ENCODE measurements at places on chromosomes 5 and 9. TPM values are rescaled to one million over a fixed set of nuclear protein-coding genes. Genes with fewer than 3 reads are reported as not detected.

DND1 gene
- polyA plus RNA-seq: 0.17 TPM

DNA sequence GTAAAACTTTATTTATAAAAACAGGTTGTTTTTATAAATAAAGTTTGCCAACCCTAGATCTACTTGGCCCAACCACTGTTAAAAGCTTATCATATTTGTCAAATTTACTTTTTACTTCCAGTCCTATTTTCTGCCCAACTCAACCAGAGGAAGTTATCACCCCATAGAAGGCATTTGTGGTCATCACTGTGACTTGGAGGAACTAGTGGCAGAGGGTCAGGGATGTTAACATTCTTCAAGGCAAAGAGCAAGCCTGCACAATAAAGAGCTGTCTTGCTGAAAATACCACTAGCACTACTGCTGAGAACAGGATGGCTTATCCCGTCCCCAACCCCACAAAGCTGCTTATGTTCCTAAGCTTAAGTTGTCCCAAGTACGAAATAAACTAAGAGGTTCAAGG lies 22.3 kb downstream of the TTC33 start:
- no peak for DNase-seq

DNA sequence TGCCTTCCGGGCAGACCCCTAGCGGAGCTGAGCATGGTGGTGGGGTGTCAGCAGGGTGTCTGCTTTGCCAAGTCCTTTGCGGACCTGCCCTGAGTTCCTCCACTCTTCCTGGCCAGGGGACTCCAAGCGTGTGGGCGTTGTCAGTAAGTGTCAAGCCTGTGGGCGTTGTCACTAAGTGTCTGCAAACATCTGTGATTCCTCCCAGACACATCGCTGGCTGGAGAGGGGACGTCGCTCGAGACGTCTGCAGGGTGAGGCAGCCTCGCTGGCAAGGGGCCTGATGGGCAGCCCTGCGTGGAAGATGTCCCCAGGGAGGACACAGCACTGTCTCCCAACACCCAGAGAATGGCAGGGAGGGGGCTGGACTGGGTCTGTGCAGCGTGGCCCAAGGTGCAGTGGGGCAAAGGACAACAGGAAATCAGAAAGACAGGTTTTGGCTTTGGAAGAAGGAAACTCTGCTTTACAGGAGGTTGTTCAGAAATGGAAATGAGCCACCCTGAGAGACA lies 28.8 kb downstream of the ADAMTSL2 start:
- no peak for DNase-seq

GRCh38 chr5:44278469-44278868 lies 110.8 kb downstream of the FGF10 start:
- DNase-seq: no peak

SLC4A9 gene
- not detected for polyA plus RNA-seq

- DNase-seq: no peak
Measured at GRCh38 chr9:76882686-76883085, 23.2 kb downstream of the PRUNE2 start.

DNA sequence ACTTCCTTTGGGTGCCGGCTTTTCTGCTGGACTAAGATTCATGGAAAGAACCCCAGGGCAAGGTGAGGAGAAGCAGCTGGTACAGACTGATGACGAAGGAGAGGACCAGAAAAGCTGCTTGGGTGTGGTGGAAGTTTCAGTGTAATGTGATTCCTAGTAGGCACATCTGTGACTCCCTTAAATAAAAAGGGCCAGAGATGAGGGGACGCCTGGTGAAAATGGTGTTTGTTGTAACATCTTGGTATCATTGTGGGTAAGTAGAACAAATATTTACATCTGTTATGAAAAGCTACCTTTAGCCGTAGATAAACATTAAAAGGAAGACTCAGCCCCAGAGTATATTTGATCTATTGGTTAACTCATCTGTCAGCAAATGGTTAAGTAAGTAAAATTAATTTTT lies 33.8 kb downstream of the OTULINL start:
- no peak for DNase-seq

GRCh38 chr9:117178596-117179375 lies 236.1 kb downstream of the ASTN2 start:
- DNase-seq: no peak

DNA sequence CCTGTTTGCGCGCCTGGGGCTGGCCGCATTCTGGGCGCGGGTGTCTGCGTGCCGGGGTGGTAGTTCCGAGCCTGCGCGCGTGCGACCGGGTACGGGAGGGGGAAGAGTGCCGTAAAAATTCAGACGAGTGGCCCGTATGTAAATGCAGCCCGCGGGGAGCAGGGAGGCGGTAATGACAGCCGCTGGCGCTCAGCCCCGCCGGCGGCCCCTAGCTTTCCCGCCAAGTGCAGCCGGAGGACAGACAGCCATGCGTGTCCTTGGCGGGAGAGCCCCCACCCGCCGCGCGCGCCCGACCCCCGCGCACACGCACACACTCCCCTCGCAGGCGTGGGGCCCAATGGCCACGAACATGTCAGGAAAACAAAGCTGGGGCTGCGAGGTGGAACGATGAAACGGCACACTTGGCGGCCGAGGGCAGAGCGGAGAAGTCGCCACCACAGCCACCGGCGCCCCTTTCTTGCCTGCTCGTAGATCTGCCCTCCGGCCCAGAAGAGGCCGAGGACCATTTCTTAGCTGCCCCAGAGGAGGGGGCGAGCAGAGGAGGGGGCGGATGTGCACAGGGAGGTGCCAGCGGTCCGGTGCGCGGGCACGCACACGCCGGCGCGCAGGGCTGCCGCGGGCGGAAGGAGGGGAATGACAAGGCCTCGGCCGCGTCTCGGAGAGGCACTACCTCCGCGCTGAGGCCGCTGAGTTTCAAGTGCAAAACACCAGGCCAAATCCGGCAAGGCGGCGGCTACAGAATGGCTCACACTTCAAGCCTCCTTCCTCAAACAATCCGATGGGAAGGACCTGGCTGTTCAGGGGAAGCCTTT lies 208.4 kb downstream of the MEF2C start:
- no peak for DNase-seq

DNA sequence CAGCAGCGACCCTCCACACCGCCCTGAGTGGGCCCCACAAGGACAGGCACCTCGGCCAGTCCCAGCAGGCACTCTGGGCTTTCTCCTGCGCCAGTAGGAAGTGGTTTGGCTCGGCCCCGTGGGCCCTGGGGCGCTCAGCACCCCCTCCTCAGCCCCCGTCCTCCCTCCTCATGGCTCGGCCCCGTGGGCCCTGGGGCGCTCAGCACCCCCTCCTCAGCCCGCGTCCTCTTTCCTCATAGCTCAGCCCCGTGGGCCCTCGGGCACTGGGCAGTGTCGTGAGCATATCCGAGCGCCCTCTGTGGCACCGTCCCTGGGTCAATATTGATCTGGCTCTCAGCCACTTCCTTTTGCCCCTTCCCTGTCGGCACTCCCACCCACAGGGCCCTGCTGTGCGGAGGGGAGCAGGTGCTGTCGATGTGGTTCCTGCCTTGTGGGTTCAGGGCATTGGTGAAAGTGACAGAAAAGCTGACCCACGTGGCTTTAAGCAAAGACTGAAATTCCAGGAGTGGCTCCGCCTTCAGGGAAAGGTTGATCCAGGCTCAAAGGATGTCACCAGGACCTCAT lies 5.5 kb upstream of the SCGB3A1 start:
- DNase-seq: no peak

FBN2 gene
- polyA plus RNA-seq: not detected

- DNase-seq: no peak
Measured at GRCh38 chr9:132243156-132244074, 81.6 kb downstream of the NTNG2 start.

DNA sequence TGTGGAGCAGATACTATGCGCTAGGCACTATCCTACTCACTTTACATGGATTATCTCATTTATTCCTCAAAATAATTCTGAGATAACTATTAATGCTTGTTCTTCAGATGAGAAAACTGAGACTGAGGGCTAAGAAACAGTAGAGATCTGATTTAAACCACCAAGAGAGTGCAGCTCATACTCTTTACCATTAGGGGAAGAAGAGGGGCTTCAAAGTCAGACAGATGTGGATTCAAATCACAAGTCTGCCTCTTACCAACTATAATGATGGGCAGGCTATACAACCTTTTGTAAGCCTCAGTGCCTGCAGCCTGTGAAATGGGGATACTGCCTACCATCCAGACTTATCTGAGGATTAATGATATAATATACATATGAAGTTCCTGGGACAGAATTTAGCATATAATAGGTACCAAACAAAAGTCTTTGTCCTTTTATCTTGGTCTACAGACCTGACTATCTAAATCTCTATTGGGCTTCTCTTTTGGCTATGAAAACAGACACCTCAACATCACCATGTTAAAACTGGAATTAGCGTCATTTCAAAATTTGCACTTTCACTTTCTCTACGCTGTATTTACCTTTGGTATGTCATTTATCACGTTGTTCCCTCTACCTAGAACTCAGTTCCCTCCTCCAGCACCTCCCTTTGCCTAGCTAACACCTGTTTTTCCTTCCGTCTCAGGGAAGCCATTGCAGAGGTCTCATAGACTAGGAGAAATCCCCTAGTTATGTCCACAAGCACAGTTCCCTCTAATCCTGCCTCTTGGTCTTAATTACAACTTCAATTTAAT lies 13.8 kb upstream of the TMEM267 start:
- no peak for DNase-seq

DNA sequence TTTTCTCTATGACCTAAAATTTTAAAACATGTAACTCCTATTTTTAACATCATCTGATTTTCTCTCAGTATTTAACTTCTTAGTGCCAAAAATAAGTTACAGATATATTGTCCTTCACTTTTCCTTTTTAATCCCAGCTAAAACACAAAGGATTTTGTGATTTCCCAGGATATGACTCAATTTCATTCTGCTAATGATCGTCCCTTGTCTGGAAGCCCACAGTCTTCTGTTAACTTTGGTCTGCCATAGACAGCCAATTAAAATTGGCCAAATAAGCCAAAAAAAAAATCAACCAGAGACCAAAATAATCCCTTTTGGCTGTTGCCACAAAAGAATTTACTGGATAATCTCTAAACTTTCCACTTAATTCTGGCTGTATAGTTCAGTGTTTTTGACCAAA lies 124.5 kb upstream of the FST start:
- DNase-seq: no peak

- DNase-seq: no peak
Measured at GRCh38 chr9:127451608-127451857, 223 bp downstream of the LRSAM1 start.

GRCh38 chr5:54570916-54571315 lies 53.4 kb downstream of the SNX18 start:
- no peak for DNase-seq

GRCh38 chr5:58640011-58640410 lies 57.1 kb downstream of the RAB3C start:
- DNase-seq: no peak

DNA sequence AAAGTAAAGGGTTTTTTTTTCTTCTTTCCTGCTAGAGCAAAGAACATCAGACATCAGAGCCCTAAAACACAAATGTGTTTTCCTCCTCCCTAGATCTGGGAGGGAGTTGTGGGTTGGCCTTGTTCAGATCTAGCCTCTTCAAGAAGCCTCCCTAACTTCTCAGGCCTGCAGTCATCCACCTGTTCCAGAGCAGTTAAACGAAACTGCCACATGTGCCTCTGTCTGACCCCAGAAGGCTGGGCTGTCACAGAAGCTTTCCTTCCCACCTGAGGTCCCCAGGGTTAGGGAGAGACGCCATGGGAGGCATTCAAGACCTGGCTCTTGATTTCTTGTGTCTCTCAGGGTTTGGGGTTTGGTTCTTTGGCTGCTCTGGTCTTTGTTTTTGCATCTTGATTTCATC lies 87.0 kb downstream of the DAB2IP start:
- DNase-seq: no peak

- no peak for DNase-seq
Measured at GRCh38 chr5:28391277-28391676, 1352.9 kb upstream of the CDH9 start.

CMBL gene
- 0.35 TPM for polyA plus RNA-seq

GRCh38 chr5:32202394-32202793 lies 28.3 kb upstream of the GOLPH3 start:
- no peak for DNase-seq

DNA sequence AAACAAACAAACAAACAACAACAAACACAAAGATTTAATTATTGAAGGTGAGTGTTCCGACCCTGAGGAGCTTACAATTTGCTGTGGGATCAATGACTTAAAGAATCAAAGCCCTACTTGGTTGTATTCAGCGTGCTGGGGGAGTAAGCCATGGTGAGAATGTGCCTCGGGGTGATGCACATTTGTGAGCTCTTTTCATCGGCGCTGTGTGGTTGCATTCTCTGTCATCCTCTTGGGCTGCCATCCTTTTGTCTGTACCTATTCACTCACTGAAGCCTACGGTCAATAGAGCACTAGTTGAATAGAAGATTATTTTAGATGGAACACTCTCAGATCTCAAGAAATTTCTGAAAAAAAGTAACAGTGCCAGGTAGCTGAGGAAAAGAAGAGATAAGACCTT lies 203.9 kb downstream of the CTNND2 start:
- no peak for DNase-seq

DNAJC25 gene
- polyA plus RNA-seq: 1.1 TPM

DNA sequence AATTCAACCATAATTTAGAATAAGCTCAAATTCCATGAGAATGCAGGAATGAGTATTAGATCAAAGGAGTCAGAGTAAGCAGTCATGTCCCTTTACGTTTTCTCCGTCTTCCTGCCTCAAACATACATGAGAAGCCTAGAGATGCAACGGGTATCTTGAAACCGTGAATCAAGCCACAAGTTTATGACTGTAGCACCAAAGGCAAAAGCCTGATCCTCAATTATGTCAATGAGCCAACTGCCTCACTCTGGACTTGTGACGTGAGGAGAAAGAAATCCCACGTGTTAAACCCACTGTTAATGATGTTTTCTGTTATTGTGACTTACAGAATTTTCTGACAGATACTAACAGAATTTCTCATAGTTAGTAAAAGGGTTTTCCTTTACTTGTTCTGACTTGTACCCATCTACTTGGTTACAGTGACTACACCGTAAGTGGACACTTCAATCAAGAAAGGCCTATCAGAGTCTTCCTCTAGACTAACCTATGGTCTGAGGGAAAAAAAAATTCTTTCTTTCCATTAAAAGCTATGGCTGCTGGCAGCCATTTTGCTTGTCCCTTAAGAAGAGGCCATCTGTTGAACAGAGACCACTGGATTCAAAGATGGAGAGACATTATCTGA lies 35.3 kb upstream of the HK3 start:
- DNase-seq: no peak

GRCh38 chr9:133700819-133701320 lies 37.3 kb downstream of the SARDH start:
- DNase-seq: no peak

DNA sequence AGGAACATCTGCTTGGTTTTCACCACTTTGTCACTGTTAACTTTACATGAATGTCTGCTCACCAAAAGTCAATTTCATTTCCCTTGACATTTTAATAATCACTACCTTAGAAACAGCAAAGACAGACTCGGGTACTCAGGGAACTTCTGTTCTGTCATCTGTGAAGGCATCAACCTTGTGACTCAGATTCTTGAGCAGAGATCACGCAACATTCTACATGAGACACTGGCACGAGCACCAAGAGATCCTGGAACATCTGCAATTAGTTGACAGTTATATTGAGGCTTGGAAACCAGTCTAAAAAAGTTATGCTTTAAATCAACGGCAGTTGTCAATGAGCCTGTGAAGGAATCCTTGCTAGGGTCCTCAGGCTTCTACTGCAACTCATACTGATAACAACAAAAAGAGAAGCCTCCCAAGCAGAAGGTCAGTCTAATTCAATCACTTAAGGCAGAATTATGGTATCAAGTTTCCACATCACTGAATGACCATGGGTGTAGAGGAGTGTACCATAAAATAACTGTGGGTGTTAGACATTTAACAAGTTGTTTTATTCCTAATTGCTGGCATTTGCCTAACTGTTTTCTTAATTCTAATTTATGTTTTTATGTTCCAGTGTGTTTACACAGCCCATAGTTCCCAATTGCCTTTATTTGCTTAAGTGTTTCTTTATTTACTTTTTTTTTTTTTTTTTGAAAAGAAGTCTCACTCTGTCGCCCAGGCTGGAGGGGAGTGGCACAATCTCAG lies 3.3 kb upstream of the PBX3 start:
- DNase-seq: no peak

All from naive thymus-derived CD8-positive, alpha-beta T cell (primary cell).